ENCODE measurements at places on chromosomes 11 and 22.

DNA sequence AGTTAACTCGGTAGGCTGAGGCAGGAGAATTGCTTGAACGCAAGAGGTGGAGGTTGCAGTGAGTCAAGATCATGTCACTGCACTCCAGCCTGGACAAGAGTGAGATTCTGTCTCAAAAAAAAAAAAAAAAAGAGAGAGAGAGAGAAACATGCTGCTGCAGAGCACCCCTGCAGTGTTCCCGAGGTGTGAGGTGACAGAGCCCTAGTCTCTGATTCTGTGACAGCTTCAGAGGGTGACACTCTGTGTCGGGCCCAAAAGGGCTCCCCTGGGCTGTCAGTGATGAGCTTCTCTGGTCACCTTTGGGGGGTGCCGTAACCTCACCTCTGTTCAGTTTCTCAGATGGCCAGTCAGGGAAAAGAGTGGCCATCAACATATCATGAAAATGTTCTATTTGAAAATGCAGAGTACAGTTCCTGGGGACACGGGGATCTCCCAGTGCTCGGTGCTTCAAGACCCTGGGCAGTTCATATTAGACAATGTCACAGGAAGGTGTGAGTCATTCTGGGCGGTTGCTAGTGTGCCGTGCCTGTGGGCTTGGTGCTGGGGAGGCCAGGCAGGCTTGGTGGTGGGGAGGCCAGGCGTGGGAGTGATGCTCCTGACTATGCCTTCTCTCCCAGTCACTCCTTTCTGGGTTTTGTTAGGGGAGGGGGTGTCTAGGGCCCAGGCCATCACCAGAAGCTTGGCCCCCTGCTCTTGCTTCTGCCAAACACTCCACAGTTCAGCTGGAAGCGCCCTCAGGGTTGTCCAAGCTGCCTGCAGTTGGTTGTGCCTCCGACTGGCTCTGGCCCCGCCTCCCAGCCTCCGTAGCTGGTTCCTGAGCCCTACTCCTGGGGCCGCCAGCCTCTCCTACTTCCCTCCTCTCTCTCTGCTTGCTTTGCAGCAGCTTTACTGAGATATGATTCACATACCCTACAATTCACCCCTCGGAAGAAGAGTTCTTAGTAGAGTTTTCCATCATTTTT, 52.5 kb upstream of the CLDN5 start:
- DNase-seq, result peak; percentile 63

- DNase-seq, result no peak
These were observed 1404.7 kb downstream of the BRD1 start for GRCh38 chr22:48422900-48423480.

GRCh38 chr22:46876357-46876934, 114.0 kb downstream of the TBC1D22A start:
- DNase-seq, result no peak

DNA sequence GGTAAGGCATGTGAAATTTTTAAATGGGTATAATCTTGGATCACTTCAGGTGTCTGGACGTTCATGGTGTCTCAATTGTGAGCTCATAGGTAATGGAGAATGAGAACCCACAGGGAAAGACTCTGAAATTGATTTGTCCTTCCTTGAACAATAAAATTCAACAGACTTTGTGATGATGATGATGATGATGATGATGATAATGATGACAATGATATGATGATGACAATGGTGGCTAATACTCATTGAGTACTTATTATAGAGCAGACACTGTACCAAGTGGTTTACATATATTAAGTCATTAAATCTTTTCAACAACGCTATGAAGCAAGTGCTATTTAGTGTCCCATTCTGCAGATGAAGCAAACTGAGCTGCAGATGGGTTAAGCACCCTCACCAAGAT, 86.6 kb upstream of the BDNF start:
- no peak for DNase-seq

DNA sequence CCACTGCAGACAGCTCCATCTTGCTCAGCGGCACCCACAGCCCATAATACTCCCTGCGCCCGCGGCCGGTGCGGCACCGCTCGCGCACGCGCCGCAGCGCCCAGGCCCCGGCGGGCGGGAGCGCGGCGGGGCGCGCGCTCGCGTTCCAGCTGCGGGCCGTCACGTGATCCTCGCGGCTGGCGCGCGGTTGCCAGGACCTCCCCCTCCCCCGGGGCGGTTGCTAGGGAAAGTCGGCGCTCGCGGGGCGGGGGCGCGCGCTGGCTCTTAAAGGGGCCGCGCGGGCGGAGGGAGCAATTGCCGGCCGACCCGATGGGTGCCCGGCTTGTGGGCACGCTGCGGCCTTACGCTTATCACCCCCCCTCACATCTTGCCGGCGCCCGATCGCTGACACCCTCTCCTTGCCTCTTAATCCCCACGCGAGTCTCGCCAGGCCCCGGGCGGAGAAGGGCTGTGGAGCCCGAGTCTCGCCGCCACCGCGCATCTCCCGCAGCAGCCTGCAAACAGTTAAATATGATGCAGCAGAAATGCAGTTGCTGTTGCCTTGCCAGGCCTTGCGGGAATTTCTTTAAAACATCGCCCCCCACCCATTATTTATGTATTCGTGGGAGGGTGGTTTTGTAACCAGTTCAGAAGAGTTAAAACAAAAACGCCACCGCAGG, at the start of gene CBX6:
TSS of gene CBX6 (minus strand) at position 45 of the 659 bp plus-strand sequence. CDS start at position 19, 26 bp downstream.
- DNase-seq, result peak; percentile 98

- no peak for DNase-seq
These were observed 30.1 kb downstream of the KCNC1 start for GRCh38 chr11:17764446-17765218.

DNA sequence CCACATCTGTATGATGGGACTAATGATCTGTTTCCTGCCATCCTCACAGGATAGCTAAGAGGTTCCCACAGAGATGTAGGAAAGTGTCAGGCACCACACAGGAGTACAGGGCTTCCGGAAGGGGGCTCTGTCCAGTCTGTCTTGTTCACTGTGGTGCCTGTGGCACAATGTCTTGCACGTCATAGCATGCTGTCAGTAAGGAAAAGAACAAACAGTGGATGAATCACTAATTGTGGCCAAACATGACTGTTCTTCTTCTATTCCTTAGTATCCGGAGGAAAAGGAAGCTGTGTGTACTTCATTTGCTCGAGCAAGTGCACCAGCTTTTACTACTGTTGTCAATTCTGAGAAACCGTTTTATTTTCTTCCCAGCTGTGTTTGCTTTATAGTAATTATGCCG, 73.4 kb upstream of the YWHAH start:
- no peak for DNase-seq

DNA sequence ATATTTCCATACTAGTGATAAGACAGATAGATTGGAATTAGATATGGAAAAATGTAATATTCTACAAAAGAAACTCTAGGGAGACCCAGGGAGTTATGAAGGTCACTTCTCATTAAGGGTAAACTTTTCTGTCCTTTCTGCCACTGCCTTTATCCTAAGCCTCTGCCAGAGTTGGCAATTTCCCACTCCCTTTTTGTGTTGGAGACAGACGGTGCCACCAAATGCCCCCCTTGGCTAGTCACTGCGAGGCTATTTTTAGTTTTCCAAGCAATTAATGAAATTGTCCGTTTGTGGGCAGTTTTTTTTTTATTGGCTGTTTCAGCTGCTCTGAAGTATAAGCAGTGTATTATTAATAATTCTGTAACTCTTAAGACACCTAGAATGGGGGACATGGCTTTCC, 67.6 kb upstream of the TENM4 start:
- no peak for DNase-seq

DNA sequence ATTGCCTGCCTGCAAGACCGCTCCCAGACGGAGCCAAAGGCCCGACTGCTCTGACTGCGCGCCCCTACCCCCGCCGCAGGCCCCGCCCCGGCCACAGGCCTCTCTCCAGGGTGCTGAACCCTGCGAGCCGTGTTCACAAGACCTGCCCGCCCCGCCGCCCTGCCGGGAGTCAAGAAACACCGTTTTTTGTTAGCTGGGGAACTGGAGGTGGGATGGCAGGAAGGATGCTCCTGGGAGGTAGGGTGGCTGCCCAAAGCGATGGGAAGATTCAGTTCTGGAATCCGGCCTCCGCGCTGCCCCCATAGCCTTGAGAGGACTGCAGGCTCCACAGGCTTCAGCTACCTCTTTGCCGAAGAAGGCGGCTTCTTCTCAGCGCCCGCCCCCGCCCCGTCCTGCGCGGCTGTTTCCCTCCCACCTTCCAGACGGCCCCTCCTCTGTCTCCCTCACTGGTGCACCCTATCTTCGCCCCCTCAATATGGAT, 2.7 kb upstream of the PDE2A start:
- no peak for DNase-seq

GRCh38 chr22:46031965-46032851, 55.2 kb upstream of the WNT7B start:
- peak; percentile 62 for DNase-seq

- no peak for DNase-seq
These were observed 172.1 kb downstream of the PGR start for GRCh38 chr11:100957499-100957898.

GRCh38 chr22:44486538-44486937, 11.5 kb downstream of the RTL6 start:
- no peak for DNase-seq

GRCh38 chr22:40024201-40025061, 29.7 kb downstream of the FAM83F start:
- DNase-seq, result peak; percentile 74

- no peak for DNase-seq
These were observed 186.9 kb downstream of the EFCAB6 start for GRCh38 chr22:43625242-43625641.

DNA sequence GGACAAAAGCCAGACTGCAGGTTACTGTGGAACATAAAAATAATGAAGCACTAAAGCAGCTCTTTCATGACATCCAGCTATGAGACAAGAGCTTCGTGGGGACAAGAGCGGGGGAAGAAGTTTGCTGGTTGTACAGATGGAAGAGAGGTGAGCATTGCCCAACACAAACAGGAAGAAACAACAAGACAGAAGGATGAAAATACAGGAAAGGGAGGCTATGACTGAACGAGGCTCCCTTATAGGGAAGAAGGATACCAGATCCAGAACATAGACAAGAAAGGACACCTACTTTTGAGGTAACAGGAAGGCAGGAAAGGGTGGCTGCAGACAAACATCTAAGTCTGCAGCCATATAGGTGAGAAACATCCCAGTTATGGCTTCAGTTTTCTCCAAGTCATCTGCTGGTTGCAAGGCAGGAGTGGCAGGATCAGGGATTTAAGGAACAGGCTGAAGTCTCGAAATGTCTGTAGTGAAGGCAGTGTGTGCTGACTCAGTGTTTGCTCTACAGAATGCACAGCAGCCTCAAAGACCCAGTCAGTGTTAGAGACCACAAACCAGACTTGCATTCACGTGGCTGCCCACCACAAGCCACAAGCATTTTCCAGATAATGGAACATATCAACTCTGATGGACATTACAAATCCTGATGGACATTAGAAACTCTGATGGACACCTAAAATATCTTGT, 1.9 kb downstream of the CLTCL1 start:
- DNase-seq, result no peak

- DNase-seq, result no peak
These were observed 97.5 kb downstream of the PARVA start for GRCh38 chr11:12474871-12475270.

DNA sequence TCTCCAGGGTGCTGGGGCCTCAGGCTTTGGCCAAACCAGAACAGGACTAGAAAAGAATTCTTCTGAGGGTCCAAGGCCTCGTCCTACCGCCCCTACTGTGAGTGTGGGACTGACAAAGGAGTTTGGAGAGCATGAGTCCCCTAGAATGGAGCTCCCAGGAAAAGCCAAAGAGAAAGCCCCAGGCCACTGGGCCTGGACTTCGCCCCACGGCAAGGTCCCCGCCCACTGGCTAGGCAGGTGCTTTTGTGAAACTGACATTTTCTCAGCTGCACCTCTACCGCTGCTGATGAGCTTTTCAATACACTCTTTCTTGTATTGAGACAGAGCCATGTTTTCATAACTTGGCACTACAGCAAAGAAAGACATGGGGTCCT, 9.7 kb upstream of the FGF3 start:
- DNase-seq, result no peak

- peak; percentile 19 for DNase-seq
These were observed 2.4 kb upstream of the SLCO2B1 start for GRCh38 chr11:75148436-75148983.

DNA sequence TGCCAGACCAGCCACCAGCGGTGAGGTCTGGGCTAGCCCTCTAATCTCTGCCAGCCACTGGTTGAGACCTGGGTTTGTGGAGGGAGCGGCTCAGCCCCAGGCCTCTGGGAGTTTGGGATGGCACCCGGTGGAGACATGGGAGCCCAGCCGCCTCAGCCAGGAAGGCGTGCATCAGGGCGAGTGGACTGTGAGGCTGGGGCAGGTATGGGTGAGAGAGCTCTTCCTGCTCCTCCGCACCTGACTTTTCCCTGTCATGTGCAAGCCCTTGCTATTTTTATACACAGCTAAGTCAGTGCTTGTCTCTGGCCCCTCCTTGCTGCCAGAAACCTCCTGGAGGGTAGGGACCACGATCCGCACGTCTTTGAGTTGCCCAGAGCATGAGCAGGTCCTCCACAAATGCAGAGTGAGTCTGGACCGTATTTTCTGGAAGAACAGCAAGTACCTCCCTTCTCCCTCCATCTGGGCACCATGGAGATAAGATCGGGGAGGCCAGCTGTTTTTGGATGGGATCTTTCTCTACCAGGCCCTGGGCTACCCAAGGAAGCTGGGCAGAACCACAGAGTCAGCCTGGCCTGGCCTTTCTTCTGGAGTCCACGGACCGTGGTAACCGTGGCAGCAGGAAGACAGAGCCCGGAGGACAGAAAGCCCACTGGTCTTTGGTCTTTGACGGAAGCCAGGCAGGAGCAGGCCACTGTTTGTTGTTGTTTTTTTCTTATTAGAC, 53.3 kb downstream of the IGLL1 start:
- DNase-seq, result no peak

- no peak for DNase-seq
These were observed 231.3 kb downstream of the METTL15 start for GRCh38 chr11:28339488-28339887.

DNA sequence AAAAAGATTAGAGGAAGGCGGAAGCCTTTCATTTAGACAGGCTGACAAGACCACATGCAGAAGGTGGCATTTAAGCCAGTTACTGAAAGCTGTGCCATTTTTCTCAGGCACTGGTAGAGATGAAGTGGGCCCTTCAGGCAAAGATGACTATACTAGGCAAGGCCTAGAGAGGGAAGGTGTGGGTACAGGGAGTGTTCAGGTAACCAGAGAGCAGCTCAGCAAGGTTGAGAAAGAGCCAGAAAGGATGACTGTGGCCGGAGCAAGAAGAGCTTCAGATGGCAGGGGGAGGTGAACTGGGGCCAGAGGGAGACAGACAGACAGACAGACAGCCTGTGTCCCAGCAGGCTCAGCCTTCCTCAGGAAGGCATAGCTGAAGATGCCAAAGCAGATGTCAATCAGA, 88.1 kb upstream of the NARS2 start:
- no peak for DNase-seq

- no peak for DNase-seq
These were observed 892 bp downstream of the GDPD5 start for GRCh38 chr11:75524665-75525432.

DNA sequence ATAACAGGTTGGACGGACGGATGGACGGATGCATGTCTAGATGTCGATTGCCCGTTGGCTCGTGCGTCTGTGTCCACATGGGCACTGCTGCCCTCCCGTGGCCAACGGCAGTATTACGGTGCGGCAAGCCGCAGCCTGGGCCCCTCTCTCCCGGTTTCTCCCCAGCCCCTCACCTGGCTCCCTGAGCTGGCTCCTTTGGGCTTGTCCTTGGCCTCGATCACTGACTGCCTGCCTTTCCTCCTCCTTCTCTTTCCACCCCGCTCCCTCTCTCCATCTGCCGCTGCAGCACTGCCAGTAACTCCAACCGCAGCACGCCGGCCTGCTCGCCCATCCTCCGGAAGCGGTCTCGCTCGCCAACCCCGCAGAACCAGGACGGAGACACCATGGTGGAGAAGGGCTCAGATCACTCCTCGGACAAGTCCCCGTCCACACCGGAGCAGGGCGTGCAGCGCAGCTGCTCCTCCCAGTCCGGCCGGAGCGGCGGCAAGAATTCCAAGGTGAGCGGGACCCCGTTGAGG, 77.3 kb downstream of the SCN3B start:
- DNase-seq, result no peak

GRCh38 chr22:46696229-46696518, 41.9 kb downstream of the CERK start:
- DNase-seq, result peak; percentile 63

Measured in sigmoid colon (tissue), 7 donors.